ENCODE measurements at places on chromosomes 7 and 10.

DNA sequence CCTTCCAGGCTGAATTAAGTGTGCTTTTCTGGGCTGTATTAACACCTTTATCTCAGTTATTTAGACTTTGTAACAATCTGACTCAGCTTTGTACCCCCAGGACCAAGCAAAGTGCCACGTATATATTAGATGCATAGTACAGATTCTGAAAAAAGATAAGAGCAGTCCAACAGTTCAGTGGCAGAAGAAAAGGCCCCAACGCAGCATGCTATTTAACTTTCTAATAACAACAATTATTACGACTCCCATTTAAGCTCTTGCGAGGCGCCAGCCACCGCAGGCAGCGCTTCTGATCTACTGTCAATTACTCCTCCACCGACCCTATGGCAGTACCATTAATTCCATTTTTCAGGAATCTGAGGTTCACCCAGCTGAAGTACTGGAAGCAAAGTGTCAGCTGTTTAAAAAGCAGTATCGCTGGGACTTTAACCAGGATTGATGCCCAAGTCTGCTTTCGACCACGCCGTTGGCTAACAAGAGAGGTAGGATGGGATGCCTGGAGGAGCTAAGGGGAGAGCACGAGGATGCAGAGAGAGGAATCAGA lies 638 bp downstream of the LIPA start:
- no peaks in the 10 kb centered on the region for H3K36me3 ChIP-seq
- no peaks in the 10 kb centered on the region for H3K4me1 ChIP-seq
- H3K27ac ChIP-seq, result peak overlapping the region; percentile 31
- DNase-seq, result no peak
- no peaks in the 10 kb centered on the region for H3K27me3 ChIP-seq

DNA sequence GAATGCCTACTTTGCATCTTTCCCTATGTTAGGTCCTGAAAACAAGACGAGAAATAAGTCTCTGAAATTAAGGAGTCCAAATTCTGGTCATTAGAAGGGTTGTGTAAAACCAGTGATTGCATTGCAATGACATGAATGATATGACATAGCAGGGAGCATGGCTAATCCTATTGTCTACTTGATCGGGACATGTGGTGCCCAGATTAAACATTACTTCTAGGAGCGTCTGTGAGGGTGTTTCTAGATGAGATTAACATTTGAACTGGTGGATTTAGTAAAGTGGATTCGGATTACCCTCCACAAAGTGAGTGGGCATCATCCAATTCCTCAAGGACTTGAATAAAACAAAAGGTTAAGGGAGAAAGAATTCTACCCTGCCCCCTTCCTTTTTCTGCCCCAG lies 434.9 kb upstream of the KLF6 start:
- H3K4me1 ChIP-seq, result no peaks in the 10 kb centered on the region
- no peak overlapping the region for H3K27ac ChIP-seq
- H3K36me3 ChIP-seq, result no peaks in the 10 kb centered on the region
- H3K27me3 ChIP-seq, result no peaks in the 10 kb centered on the region
- DNase-seq, result no peak

GRCh38 chr10:79375321-79376077 lies 28.2 kb downstream of the PPIF start:
- H3K4me3 ChIP-seq, result no peak overlapping the region
- no peaks in the 10 kb centered on the region for H3K36me3 ChIP-seq
- H3K27ac ChIP-seq, result no peak overlapping the region

DNA sequence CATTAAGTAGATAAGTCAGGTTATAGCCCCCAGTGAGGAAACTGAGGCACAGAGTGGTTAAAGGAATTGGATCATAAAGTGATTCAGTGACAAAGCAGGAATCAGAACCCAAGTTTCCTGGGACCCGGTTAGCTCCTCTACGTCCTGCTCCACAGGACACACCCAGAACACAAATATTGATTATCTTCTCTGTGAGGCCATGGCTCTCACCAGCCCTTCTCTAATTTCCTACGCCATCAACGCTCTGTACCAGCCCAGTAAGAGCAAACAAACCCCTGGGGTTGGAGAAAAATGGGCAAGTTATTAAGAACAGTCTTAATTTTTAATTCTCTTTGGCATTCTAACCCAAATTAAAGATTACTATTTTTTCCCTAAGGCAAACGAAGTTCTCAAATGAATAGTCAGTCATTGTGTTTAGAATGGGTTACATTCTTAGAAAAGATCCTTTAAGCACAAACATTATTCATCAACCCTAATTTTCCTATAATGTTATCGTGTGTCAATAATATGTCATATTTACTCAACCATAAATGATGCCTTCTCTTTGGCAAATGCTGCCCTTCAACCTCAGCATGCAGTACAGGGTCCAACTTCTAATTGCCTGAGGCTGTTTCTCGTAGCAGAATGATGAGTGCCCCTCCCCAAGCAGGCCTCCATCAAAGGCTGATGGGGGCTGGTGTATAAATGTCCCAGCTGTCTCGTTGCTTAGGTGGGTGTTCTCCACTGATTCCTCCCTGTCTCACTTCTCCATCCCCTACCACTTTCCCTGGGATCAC lies 25.4 kb upstream of the TM9SF3 start:
- H3K4me3 ChIP-seq, result no peak overlapping the region
- no peaks in the 10 kb centered on the region for H3K36me3 ChIP-seq
- peaks cover 11% of the 10 kb centered on the region for H3K4me1 ChIP-seq
- no peak overlapping the region for H3K27ac ChIP-seq
- no peak for DNase-seq
- H3K27me3 ChIP-seq, result no peaks in the 10 kb centered on the region

GRCh38 chr10:129096065-129096984 lies 370.7 kb upstream of the MGMT start:
- no peak overlapping the region for H3K4me3 ChIP-seq
- DNase-seq, result no peak
- H3K4me1 ChIP-seq, result peaks cover 5% of the 10 kb centered on the region
- peak overlapping the region; percentile 17 for H3K27ac ChIP-seq
- H3K27me3 ChIP-seq, result no peaks in the 10 kb centered on the region

GRCh38 chr7:41130086-41130485 lies 572.8 kb downstream of the INHBA start:
- no peaks in the 10 kb centered on the region for H3K27me3 ChIP-seq
- no peak overlapping the region for H3K4me3 ChIP-seq
- no peak overlapping the region for H3K27ac ChIP-seq
- H3K4me1 ChIP-seq, result peaks cover 12% of the 10 kb centered on the region

DNA sequence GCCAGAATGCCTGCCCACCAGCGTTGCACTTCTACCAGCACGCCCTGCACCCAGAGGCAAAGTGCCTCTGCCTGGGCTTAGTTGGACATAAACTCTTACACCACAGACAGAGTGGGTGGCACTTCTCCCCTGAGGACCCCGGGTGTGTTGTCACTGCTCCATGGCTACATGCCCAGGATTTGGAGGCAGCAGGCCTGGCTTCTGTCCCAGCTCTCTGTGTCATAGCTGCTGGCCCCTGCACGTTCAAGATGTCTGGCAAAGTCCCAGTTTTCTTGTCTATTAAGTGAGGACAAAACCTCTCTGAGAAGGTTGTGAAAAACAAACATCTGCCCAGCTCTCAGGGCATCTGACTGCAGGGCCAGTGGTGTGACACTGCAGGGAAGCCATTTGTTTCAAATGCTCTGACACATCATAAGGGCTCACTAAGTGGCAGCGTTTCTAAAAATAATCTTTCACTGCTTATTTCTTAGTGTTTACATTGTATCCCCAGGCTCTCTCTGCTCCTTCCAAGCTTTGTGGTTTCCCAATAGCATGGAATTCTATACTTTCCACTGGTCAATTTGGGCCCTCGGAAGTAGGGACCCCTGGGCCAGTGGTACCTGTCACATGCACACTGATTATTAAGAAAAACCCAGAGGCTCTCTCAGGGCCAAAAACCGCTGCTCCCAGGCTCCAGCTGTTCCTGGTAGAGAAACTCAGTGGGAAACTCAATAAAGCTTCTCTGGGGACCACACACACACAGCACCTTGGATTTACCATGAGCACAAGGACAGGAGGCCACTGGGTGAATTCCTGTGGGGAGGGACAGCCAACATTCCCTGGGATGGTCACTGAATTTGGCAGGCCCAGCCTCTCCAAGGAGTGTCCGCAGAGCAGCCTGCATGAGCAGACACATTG lies 86.2 kb upstream of the ANLN start:
- no peak overlapping the region for H3K4me3 ChIP-seq
- H3K36me3 ChIP-seq, result no peaks in the 10 kb centered on the region
- peaks cover 9% of the 10 kb centered on the region for H3K4me1 ChIP-seq
- DNase-seq, result peak; percentile 38
- no peak overlapping the region for H3K27ac ChIP-seq

- H3K36me3 ChIP-seq, result no peaks in the 10 kb centered on the region
- no peak for DNase-seq
- no peaks in the 10 kb centered on the region for H3K4me1 ChIP-seq
- H3K27ac ChIP-seq, result no peak overlapping the region
- no peak overlapping the region for H3K4me3 ChIP-seq
These were observed 304.2 kb downstream of the CDC14C start for GRCh38 chr7:49228426-49229098.

DNA sequence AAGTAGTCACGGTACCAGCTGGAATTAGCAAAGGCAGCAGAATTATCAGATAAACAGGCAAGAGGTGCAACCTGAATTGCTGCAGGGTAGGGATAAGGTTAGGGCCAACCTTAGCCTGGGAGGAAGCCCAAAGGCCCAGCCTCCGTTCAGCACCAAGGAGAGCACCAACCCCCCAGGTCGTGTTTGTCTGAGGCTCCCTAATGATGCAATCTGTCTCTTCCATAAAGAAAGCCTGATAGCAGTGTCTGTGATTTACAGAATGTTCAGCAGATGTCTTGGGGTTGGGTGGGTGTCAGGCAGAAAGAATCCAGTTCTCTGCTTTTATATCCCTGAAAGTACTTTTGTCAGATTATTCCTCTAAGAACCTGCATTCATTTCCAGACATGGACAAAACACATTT lies 328.4 kb upstream of the AOAH start:
- H3K4me3 ChIP-seq, result no peak overlapping the region
- no peaks in the 10 kb centered on the region for H3K36me3 ChIP-seq
- no peak for DNase-seq

- DNase-seq, result no peak
- H3K36me3 ChIP-seq, result no peaks in the 10 kb centered on the region
- H3K4me1 ChIP-seq, result peaks cover 20% of the 10 kb centered on the region
- no peaks in the 10 kb centered on the region for H3K27me3 ChIP-seq
- peak overlapping the region; percentile 39 for H3K27ac ChIP-seq
These were observed 97.0 kb upstream of the FAM20C start for GRCh38 chr7:95180-95862.

DNA sequence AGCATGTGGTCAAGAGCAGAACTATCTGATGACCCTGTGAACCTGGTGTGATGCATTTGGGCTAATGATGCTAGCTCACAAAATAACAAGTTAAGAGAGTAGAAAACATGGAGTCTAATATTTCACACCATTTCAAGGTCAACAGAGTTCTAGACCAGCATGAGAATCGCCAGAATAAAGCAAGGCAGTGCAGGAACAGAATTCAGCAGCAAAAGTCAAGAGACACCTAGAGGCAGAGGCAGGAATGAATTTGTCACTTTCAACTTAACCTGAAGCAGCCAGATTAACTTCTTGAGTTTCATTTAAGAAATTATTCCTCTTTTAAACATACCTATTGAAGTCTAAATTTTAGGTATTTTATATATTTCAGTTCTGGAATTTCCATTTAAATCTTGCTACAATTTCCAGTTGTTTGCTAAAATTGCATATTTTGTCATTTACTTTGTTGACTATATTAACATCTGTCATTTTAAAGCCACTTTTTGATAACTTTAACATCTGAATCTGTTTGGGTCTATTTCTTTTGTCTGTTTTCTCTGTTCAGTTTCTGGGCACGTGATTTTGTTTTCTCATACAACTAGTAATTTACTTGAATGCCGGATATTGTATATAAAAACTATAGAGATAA lies 44.2 kb upstream of the PRSS58 start:
- H3K36me3 ChIP-seq, result no peaks in the 10 kb centered on the region
- no peak overlapping the region for H3K4me3 ChIP-seq
- no peaks in the 10 kb centered on the region for H3K4me1 ChIP-seq
- H3K27ac ChIP-seq, result no peak overlapping the region

DNA sequence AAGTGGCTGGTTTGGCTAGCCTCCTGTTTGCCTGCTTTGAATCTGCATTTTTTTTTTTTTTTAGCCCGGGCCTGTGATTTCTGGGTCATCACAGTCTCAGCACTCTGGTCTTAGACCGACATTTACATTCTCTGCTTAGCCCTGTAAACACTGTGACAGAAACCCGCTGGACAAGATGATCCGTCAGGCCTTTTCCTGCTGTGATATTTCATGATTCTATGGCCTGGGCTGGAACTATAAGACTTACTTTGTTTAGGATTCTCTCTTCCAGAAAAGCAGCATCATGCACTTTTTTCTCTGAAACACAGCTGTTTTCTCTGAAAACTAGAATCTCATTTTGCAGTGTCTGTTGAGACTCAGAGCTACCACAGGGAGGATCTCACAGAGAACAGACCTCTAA lies 705.5 kb downstream of the GRID1 start:
- no peak for DNase-seq
- H3K27ac ChIP-seq, result no peak overlapping the region
- H3K36me3 ChIP-seq, result no peaks in the 10 kb centered on the region
- no peak overlapping the region for H3K4me3 ChIP-seq
- no peaks in the 10 kb centered on the region for H3K27me3 ChIP-seq
- H3K4me1 ChIP-seq, result no peaks in the 10 kb centered on the region

DNA sequence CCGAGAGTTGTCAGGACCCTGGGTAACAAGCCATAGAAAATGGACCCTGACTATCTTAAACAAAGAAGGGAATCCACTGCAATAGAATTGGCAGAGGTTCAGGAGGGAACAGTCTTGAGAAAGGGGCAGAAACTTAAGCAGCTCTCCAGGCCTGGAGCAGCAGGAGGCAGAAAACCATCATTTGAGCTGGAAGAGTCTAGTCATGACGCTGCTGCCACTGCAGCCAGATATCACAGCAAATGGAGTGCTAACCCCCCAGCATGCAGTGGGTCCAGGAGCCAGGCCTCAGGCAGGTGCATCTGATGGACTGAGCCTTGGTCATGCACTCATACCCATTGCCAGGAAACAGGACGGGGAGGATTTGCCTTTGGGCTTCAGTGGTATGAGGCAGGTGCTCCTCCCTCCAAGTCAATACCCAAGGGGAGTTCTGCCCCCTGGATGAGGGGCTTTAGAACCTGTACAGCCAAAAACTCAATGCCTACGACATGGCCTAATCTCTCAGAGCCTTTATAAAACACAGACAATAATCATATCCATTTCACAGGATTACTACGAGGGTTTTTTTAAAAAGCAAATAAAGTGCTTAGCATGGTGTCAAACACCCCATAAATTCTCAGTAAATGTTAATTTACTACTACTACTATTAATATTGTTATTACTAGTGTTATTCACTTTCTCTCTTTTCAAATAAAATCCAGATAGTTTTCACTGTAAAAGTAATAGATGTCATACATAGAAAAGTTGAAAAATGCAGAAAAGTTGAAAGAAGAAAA lies 30.7 kb downstream of the DUSP5 start:
- peak overlapping the region; percentile 47 for H3K27ac ChIP-seq
- H3K27me3 ChIP-seq, result no peaks in the 10 kb centered on the region

- no peaks in the 10 kb centered on the region for H3K36me3 ChIP-seq
- no peaks in the 10 kb centered on the region for H3K4me1 ChIP-seq
- no peaks in the 10 kb centered on the region for H3K27me3 ChIP-seq
- H3K27ac ChIP-seq, result no peak overlapping the region
These were observed 170.5 kb downstream of the RPS24 start for GRCh38 chr10:78203915-78204818.

Measured in RWPE2 (cell line).